Memory B cell (primary cell): ENCODE measurements at places on chromosomes 1 and 21.

DNA sequence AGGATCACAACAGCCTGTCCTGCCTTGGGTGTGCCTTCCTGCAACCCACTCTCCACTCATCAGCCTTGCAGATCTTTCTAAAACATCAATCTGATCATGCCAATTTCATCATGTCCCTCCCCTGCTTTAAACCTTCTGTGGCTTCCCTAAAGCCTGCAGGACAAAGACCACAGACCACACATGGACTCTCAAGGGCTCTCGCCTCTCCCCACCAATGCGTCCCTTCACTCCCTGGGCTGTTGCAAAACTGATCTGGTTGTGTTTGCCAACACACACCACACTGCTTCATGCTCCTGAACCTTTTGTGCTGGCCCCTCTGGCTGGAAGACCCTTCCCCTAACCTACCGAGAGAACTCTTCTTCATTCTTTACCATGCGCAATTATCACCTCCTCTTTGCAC is 72.4 kb downstream of the ITPKB start:
- no peak for DNase-seq

GRCh38 chr1:78070758-78071157 is 25.0 kb downstream of the GIPC2 start:
- DNase-seq: no peak

DNA sequence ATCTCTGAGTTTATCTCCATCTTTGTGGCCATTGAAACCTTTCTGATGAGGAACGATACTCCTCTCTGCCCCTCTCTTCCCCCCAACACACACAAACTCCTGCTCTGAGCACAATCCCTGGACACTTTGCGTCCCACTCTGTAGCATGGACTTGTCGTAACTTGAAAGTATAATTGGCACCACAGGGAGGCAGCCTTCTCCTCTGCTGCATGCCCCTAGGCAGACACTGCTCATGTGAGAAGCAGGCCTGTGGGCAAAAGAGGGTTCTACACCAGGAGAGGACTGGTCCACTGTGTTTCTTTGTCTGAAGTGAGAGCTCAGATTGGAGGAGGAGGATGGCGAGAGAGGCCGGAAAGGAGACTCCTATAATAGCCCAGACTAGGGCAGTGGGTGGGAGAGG is 3.8 kb upstream of the PARS2 start:
- DNase-seq: no peak

- DNase-seq: no peak
Measured at GRCh38 chr21:42373196-42373907, 7.0 kb upstream of the TFF1 start.

GRCh38 chr1:225851805-225852204 is 30.4 kb downstream of the TMEM63A start:
- DNase-seq: no peak
